ENCODE measurements at places on chromosomes 11 and 22.

DNA sequence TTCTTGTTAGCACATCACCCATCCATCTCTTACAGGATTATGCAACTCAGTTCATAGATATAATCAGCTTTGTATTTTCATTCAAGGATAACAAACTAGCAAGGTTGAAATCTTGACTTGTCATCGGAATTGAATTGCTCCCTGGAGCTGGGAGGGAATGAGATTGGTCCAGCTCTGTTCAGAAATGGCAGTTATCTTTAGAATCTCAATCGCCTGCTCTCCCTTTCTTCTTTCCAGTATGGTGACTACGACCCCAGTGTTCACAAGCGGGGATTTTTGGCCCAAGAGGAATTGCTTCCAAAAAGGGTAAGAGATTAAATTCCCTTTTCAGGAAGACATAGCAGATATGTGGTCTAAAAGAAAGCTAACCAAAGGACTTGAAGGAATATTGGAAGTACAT, 51.0 kb downstream of the NF2 start:
- DNase-seq, result no peak

GRCh38 chr11:76228875-76229149, 22.5 kb upstream of the WNT11 start:
- no peak for DNase-seq

DNA sequence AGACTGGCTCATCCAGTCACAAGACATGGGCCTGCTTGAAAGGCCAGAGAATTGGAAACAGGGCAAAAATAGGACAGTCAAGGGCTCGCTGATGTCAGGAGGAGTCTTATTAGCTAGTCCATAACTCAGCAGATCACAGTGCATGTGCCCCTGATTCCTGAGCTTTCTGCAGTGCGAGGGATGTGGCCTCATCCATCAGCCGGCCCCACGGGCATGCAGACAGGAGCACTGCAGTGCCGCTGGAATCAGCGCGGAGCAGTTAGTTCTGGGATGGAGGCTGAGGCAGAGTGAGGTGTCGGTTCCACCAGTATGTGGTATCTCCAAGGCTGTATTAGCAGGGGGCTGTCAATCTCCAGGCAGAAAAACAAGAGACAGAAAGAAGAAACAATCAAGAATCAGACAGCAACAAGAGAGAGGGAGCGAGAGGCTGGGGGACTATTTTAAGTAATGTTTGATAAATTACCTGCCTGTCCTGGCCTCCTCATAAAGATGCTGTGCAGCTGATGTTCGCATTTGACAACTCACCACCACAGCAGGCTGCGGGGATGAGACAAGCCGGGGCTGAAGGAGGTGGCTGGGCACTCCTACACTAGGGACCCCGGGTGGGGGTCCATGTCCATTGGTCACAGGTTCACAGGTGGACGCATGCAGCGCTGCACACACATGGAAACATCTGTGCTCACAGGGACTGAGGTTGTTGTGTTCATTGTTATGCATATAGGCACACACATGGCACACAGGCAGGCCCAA, 167.2 kb downstream of the TRIM29 start:
- DNase-seq, result no peak

DNA sequence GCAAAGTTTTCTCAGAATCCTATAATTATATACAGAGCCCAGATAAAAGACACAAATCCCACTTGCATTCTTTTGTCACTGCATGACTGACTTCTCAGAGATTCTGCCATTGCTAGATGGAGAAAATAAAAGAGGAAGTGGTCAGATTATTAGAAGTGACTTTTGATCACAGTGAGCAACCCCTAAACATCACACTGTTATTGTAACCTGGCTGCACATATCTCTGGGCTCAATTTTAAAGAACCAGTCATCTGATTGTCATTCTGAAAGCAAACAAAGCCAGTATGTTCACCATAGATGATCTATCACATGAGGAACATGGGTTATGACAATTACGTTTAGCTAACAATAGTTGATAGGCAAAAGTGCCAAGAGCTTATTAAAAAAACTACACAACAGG, 47.8 kb downstream of the COPB1 start:
- peak; percentile 54 for DNase-seq

- DNase-seq, result no peak
Observed at GRCh38 chr11:32122200-32122599, 31.3 kb downstream of the RCN1 start.

GRCh38 chr22:17924735-17925364, 99.5 kb downstream of the MICAL3 start:
- no peak for DNase-seq

DNA sequence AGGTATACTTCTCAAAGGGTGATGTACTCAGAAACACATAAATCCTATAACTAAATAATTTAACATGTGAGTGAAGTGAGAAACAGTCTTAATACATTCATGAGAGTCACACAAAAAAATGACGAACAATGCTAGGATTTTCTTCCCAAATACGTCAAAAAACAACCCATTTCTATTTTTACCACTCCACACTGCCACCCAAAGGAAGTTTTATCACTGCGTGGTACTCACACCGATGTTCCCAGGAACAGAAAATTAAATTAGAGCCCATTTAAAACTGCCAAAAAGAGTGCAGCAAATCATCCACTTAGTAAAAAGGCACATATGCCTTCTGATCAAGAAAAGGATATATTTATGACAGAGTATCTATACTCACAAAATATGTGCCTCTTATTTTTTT, 710.9 kb upstream of the FAT3 start:
- DNase-seq, result no peak

DNA sequence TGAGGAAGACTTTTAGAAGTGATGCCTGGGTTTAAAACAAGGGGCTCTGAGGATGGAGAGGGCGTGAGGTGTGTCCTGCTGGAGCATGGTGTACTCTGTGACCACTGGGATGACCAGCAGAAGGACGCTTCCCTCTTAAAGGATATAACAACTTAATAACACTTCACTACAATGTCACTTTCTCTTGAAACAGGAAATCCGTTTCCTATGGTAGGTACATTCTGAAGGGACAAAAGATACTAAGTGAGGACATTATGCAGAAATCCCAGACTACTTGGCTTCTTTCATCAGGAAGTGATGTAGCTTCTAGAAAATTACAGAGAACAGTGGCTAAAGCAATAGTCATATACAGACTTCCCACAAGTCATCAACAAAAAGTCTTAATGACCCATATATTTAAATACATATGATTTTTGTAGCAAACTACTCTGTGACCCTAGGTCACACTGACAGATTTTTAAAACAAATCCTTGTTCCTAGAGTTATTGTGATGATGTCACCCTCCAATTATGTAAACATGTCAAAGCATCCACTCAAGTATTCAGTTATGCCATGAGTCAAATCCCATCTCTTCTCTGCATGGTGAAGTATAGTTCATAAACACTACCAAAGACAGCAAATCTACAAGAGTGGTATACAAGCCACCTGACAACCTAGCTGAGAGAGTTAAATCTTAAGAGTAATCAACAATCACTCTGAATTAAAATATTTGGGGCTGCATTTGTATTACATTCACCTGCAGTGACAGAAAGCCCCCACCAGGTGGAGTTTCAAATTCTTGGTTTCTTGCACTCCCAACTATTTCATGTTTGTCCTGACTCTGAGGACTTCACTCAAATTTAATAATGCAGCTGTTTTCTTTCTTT, 32.8 kb downstream of the PITPNB start:
- DNase-seq, result peak; percentile 92

- no peak for DNase-seq
Observed at GRCh38 chr11:45379162-45379863, 93.2 kb upstream of the SYT13 start.

GRCh38 chr11:44988111-44988510, 37.4 kb upstream of the TP53I11 start:
- no peak for DNase-seq

DNA sequence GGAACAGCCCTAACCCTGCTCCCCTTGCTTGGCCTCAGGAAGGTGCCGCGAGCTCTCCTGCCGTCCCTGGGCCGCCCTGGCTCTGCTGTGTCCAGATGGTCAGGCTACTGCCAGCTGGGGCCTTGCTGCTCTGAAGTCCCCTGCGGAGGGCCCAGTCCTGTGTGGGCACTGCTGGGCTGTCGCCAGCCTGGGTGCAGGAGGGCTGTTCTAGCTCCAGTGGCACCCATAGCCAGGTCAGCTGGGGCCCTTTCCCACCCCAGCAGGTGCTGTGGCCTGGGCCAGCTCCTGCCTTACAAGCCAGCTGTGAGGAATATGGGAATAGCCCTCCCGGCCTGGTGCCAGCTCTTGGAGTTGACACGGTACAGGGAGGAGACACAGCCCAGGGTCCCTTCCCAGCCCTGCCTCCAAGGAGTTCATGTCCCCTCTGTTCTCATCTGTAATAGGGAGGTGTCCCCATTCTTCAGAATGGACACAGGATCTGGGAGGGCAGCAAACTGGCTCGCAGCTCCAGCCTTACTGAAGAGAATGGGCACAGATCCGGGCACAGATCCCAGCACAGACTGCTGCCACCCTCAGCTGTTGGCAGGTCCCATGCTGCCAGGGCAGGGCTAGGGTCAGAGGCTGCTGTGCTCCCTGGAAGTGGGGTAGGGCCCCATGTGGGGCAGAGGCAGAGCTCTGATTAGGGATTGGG, 3.9 kb downstream of the DERL3 start:
- DNase-seq, result no peak

- DNase-seq, result no peak
Observed at GRCh38 chr22:20463324-20464095, 25.9 kb upstream of the SCARF2 start.

DNA sequence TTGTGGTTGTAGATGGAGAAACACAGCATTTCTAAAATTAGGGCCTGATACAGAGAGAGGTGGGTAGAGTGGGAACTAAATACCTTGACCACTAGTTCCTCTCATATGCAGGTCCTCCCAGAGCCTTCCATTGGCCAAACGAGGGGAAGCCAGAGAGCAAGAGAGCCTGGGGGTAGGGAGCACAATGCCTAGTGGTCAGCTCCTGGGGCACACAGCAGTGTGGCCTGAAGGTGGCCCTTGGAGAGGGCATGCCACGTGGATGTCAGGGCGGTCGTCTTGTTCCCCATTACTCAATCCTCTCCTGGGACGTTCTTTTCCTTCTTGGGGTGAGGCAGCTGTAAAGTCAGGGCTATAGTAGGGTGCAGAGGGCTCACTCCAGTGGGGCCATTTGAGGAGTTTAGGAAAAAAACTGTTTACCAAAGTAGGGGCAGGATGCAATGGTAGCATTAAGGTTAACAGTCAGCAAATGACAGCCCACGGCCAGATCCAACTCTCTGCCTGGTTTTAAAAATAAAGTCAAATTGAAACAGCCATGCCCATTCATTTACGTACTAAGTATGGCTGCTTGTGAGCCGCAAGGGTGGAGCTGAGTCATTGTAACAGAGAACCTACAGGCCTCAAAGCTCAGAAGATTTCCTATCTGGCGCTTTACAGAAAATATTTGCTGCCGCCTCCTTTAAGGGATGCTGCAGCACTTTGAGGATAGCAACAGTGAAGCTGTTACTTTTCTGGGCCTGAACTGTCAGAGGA, 7.6 kb downstream of the MYO18B start:
- DNase-seq, result no peak

DNA sequence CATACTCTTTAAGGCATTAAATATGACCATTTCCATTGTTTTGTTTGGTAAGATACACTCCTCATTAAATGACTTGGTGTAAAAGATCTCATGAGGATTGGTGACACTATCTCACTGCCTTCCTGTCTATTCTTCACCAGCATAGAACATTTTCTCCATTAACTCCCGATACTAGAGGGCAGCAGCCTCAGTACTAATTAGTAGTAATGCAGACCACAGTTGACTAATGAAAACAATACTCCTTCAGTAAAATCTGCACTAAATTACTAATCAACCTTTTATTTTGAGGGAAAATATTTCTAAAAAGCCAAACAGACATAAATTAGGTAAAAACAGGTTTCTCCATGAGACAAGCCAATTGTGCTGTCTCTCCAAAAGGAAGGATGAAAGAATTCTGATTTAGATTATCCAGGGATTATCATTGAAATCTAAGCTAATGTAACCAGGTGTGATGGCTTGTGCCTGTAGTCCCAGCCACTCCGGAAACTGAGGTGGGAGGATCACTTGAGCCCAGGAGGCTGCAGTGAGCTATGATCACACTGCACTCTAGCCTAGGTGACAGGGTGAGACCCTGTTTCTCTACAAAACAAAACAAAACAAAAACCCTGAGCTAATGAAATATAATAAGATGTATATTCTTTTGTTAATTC, 9.4 kb downstream of the PGM2L1 start:
- DNase-seq, result peak; percentile 71

- DNase-seq, result no peak
Observed at GRCh38 chr11:83768489-83768888, 482.3 kb upstream of the CCDC90B start.

GRCh38 chr11:22460181-22460580, 122.0 kb downstream of the SLC17A6 start:
- no peak for DNase-seq

DNA sequence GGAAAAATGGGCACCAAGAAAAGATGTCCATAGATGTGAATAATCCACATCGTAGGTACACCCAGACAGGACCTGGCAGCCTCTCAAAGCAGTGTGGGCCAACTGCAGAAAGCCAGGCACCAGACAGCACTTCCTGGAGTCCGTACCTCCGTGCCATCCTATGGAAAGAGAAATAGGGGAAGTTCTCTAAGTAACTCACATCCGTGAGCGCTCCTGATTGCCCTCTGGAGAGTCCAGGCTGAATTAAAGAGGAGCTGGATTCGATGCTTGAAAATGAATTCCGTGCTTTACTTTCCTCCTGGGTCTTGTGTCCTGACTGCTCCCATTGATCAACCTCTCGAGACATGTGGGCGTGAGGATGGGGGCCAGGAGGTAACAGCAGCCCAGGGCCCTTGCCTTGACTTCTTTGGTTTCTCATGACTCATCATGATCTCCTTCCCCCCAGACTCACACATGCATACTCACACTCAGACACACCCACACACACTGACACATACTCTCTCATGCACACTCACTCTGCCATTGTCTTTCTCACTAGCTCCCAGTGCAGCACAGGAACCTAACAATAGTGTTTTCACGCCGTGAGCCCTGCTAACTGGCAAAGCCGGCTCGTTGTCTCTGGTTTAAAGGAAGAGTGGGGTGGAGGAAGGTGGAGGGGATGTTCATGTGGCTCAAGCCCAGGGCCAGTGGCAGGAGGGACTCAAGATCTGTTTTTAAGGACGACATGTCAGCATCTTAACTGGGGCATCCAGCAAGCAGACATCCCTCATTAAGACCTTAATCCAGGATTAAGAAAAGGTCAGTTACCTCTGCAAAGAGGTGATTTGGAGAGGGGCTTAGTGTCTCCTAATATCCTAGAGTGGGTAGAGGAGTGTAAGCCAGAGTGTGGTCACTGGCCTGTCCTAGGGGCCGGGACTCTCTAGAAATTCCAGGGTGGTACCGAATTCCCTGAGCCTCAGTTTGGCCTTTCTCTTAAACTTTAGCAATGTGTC, 104.2 kb downstream of the SCN3B start:
- DNase-seq, result no peak

GRCh38 chr11:8841899-8842298, 69.1 kb upstream of the AKIP1 start:
- DNase-seq, result no peak

GRCh38 chr11:72634016-72634415, 40.2 kb downstream of the PDE2A start:
- DNase-seq, result no peak

DNA sequence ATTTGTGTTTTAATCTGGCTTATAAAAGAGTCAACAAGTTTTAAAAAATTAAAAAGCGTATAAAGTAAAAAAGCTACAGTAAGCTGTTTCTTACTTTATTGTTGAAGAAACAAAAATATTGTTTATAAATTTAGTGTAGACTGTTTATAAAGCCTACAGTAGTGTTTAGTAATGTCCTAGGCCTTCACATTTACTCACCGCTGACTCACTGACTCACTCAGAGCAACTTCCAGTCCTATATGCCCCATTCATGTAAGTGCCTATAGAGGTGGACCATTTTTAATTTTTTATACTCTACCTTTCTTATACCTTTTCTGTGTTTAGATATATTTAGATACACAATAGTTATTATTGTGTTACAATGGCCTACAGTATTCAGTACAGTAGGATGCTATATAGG, 12.2 kb downstream of the MPPED2 start:
- no peak for DNase-seq
